ENCODE measurements at places on chromosomes 2 and 18.
A peak's percentile ranks its signal among the peaks of the same experiment; 100 is the strongest.

DNA sequence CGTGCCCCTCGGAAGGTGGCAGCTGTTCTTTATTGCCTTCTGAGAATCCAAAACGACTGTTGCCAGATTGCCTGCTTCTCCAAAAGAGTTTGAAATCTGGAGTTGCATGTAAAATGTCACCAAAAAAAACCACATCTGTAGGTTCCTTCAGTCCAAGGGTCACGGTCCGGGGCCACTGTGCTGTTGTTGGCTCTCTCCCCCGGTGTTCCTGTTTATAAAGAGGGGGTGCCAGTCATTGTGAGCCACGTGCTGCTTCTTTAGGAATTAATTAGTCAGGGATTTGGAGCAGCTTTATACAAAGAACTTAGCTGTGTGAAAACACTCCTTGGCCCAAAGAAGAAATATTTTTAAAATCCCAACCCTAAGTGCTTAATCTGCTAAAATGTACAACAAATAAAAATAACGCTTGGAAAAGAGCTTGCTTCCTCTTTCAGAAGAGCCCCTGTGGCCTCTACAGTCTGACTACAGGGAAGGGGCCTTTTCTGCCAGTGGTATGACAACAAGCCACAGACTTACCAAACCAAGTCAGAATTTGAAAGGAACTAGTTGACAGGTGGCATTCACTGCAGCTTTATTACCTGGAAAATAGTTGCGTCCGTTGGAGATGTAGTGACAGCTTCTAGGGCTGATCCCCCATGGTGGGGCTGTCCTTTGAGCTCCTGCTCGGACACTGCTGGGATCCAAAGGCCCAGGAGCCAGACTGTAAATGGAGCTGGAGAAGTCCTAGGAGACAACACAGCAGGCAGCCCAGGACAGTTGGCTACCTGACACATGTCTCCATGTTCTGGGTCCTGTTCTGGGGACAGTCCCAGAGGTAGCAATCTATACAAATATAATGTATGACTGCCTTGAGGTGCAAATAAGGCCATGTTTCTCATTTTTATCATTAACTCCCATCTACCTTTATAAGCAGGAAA is 84.5 kb upstream of the SLC1A4 start:
- no peak for DNase-seq

- no peak for DNase-seq
These were observed 55.8 kb downstream of the TTC32 start for GRCh38 chr2:19846030-19846429.

DNA sequence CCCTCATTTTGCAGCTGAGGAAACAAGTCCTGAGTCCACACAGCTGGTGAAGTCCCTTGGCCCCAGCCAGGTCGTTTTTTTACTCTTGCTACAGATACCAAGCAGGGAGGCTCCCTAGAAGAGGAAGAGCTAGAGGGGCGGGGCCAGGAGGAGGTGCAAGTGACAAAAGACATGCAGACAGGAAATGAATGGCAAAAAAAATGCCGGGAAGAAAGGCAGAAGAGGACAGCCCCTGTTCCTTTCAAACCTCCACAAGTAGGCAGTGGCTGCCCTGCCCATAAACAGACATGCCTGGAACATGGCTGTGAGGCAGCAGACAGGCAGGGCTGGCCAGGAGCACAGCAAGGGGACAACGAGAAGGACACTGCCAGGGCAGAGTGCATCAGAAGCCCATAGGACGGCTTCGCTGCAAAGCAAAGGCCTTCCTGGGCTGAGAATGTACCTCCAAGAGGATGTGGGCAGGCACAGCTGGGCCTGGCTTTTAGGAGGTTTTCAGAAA is 108.7 kb downstream of the ZBTB7C start:
- no peak for DNase-seq

DNA sequence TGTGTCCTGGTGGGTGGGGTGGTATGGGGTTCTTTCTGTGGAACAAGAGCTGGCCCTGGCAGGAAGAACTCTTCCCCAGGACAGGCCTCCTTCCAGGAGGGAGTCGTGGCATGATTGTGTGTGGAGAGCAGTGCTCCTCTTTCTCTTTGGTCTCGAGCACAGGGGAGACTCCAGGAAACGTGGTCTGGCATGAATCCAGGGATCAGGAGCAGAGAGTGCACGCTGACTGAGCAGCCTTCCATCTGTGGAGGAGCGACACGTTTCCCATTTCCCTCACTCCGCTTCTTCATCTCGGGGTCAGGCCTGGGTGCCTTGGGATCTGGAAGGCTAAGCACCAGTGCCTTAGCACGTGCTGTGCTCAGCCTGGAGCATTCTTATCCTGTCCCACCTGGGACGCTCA is 132.0 kb upstream of the HDAC4 start:
- no peak for DNase-seq

- no peak for DNase-seq
These were observed 4.5 kb upstream of the C2orf74 start for GRCh38 chr2:61157371-61158003.

DNA sequence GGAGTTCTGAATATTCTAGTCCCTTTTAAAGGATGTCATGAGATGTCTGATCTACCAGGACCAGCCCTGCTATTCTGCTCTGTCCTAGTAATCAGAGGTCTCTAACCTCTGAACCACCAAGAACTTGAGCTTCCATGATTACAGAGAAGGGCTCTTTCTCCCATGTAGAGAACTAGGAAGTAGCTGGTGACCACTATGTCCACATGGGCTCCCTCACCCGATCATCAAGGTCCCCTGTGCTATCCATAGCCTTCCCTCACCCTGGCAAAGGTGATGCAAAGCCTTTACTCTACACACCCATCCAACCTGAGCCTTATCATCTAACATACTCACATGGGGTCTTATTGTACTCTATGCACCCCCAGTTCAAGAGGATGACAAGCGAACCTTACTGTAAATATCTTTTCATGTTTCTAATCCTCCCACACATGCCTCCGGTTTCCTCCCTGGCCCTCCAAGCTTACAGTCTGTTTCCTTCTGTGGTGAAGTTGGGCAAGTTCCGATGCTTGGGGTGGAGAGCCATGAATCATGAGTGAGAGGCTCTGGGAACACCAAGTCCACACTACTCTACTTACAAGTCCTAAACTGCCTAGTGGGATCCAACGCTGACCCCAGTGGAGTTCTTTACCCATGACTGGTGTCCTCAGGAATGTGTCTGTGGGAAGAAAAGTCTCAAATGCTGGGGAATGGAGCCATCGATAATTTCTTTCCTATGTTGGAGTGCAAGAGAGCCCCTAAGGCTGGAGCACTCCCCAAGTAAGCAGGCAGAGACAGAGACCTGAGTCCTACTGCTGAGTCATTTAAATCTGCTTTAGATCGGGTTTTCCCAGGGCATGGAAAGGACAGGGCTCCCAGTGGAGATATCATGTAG is 73.3 kb upstream of the KLF7 start:
- DNase-seq, result peak; percentile 66

GRCh38 chr2:75540994-75541393 is 19.7 kb downstream of the EVA1A start:
- no peak for DNase-seq

Data from omental fat pad (tissue), 4 donors.